ENCODE measurements at places on chromosomes 12 and 14.
A peak's percentile ranks its signal among the peaks of the same experiment; 100 is the strongest.

GRCh38 chr12:76375470-76375869, 27.3 kb upstream of the BBS10 start:
- peaks cover 36% of the 10 kb centered on the region for H3K4me1 ChIP-seq
- no peaks in the 10 kb centered on the region for H3K27me3 ChIP-seq
- no peak overlapping the region for H3K27ac ChIP-seq
- DNase-seq = no peak

DNA sequence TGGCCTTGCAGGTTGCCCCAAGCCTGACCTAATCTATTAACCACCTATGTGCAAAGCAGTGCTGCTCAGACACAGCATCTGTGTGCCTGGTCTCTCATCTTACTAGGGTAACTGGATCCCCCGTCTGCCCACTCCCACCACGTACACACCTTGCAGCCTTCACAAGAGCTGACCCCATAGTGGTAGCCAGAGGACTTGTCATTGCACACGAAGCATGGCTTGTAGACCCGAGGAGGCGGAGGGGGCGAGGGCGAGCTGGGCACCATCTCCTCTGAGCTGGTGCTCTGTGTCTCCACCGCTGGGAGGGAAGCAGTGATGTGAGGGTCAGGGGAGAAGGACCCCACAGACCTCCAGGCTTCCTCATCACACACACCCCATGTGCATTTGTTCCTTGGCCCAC, 8.4 kb upstream of the ITGB7 start:
- H3K27ac ChIP-seq = peak overlapping the region; percentile 89
- H3K4me3 ChIP-seq = no peak overlapping the region
- no peak for DNase-seq
- peaks cover 6% of the 10 kb centered on the region for H3K27me3 ChIP-seq

- H3K36me3 ChIP-seq = peaks cover 6% of the 10 kb centered on the region
- no peak for DNase-seq
- H3K27ac ChIP-seq = peak overlapping the region; percentile 66
- no peak overlapping the region for H3K4me3 ChIP-seq
- peaks cover 2% of the 10 kb centered on the region for H3K27me3 ChIP-seq
These were observed 35.1 kb upstream of the LTBP2 start for GRCh38 chr14:74647061-74647677.

- H3K36me3 ChIP-seq = no peaks in the 10 kb centered on the region
- H3K4me1 ChIP-seq = peaks cover 32% of the 10 kb centered on the region
- H3K27ac ChIP-seq = peak overlapping the region; percentile 92
- H3K4me3 ChIP-seq = peak overlapping the region; percentile 77
- H3K27me3 ChIP-seq = no peaks in the 10 kb centered on the region
These were observed 7.3 kb upstream of the CACNB3 start for GRCh38 chr12:48810903-48811431.

Measured in HFFc6 (cell line).